ENCODE measurements at places on chromosomes 2 and 18.

DNA sequence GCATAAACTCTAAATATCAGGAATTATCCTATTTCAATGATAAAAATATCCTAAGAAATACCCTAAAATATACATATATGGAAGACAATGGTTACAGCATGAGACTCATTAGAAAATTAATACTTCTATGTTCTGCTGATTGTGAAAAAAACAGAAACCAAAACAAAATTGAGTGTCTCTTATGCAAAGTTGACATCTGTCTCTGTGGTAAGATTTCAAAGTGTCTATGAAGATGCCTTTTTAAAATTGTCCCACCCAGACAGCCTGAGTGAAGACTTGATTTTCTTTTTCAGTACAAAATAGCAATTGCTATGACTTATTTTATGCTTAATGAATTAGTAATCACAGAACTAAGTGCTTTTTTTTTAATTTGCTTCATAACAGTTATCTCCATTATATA lies 1368.4 kb upstream of the LRRTM1 start:
- no peaks in the 10 kb centered on the region for H3K27me3 ChIP-seq
- no peak overlapping the region for H3K4me3 ChIP-seq
- no peak for DNase-seq

- no peak overlapping the region for H3K27ac ChIP-seq
- no peak overlapping the region for H3K4me3 ChIP-seq
- DNase-seq: no peak
- H3K36me3 ChIP-seq: no peaks in the 10 kb centered on the region
- no peaks in the 10 kb centered on the region for H3K27me3 ChIP-seq
Observed at GRCh38 chr2:216404010-216404618, 8.2 kb upstream of the SMARCAL1 start.

GRCh38 chr2:219581346-219581745 lies 9.2 kb downstream of the INHA start:
- H3K36me3 ChIP-seq: no peaks in the 10 kb centered on the region
- H3K27me3 ChIP-seq: peaks cover 25% of the 10 kb centered on the region

GRCh38 chr2:71935262-71935848 lies 212.3 kb downstream of the CYP26B1 start:
- H3K4me3 ChIP-seq: no peak overlapping the region
- no peaks in the 10 kb centered on the region for H3K36me3 ChIP-seq
- DNase-seq: no peak
- no peaks in the 10 kb centered on the region for H3K27me3 ChIP-seq
- no peak overlapping the region for H3K27ac ChIP-seq
- H3K4me1 ChIP-seq: no peaks in the 10 kb centered on the region

- H3K4me1 ChIP-seq: no peaks in the 10 kb centered on the region
- H3K36me3 ChIP-seq: no peaks in the 10 kb centered on the region
- H3K27me3 ChIP-seq: no peaks in the 10 kb centered on the region
- H3K4me3 ChIP-seq: no peak overlapping the region
Observed at GRCh38 chr2:203551778-203552177, 16.7 kb upstream of the RAPH1 start.

DNA sequence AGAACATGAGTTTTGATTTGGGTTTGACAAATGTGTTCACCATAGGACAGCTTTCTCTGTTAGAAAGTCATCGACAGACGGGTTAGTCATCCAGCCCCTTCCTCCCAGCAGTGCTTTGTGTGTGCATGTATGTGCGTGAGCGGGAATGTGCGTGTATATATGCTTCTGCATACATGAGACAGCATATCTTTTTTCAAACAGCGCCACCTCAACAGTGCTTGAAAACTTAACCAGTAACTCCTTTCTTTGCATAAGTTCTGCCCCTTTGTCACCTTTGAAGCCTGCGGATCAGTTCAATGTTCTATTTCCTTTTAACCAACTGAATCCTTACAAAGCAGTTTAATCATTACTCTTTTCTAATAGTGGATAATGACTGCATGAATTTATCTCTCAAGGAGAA lies 351.4 kb downstream of the LPIN1 start:
- no peaks in the 10 kb centered on the region for H3K36me3 ChIP-seq
- H3K4me3 ChIP-seq: no peak overlapping the region
- no peak overlapping the region for H3K27ac ChIP-seq
- H3K27me3 ChIP-seq: no peaks in the 10 kb centered on the region
